ENCODE measurements at places on chromosomes 1 and 21.
A peak's percentile ranks its signal among the peaks of the same experiment; 100 is the strongest.

DNA sequence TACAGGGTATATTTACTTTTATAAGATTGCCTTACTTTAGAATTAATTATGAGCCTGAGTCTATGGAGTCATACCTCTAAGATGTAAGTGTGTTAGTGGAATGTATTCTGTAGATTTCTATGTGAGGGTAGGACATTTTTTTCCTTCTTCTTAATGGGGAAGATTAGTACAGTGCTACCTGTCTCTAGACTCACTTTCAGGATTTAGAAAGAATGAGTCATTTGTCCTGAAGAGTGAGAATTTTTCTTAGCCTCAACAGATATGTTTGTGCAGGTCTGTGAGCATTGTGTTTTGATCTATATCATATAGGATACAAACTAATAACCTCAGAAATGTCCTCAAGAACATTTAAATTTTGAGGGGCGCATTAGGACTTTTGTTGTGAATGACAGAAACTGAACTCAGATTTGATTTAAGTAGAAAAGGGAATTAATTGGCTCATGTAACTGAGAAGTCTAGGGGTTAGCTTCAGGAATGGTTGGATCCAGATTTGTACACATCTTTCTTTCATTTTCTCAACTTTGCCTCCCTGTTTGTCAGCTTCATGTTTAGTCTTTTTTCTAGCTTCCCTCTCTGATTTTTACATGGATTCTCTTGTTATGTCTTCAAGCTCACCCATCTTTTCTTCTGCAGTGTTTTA, 45.3 kb downstream of the TTC3 start:
- DNase-seq, result no peak

DNA sequence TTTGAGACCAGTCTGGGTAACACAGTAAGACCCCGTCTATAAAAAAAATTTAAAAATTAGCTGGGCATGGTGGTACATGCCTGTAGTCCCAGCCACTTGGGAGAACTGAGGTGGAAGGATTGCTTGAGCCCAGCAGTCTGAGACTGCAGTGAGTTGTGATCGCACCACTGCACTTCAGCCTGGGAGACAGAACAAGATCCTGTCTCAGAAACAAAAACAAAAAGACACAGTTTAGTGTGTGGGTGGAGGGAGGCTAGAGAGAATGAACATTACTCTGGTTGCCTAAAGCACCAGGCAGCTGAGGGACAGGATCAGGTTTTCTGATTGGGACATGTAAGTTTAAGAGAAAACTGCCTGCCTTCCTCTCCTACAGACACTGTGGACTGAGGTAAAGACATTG, 42.3 kb downstream of the VAMP4 start:
- no peak for DNase-seq

DNA sequence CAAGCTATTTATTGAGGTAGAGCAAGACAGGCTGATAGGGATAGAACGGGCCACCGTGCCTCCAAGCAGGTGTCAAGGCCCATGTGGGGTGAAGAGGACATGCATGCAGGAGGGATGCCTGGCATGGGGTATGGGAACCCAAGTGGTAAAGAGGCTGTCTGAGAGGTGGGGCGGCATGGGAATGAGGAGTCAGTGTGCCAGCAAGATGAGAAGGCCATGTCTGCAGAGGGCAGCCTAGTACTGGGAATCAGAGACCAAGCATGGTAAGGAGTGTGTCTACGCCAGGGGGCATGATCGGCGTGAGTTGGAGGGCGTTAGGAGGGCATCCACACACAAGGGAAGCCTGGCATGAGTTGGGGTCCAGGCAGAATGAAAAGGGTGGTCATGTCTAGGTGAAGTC, 303.7 kb upstream of the PLD5 start:
- no peak for DNase-seq

- no peak for DNase-seq
Observed at GRCh38 chr1:170351366-170351946, 180.5 kb upstream of the GORAB start.

DNA sequence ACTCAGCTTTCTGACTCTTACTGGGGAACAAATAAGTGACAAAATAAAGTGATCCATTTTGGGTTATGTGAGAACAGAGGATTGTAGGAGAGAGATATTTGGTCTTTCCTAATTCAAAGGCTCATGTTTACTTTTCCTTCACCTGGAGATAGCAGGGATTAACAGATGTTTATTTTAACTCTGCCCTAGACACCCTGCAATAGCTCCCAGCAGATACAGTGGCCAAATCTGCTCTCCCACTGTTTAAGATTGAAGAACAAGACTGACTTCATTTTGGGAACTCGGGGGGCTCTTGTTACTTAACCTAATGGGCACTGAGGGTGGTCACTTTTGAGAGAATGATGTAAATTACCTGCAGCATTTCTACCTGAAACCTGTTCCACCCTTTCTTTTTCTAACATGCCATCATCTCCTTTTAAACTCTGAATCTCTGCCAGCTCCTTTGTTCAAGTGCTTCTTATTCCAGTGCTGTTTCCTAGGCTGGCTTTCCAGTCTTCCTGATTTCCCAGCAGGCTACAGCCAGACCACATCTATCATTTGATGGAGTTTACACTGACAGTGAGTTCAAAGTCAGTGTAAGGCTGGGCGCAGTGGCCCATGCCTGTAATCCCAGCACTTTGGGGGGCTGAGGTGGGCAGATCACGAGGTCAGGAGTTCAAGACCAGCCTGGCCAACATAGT, 90.0 kb downstream of the SELENOF start:
- no peak for DNase-seq

- no peak for DNase-seq
Observed at GRCh38 chr1:195026792-195027191, 1581.4 kb downstream of the KCNT2 start.

GRCh38 chr1:176944606-176945005, 219.9 kb downstream of the ASTN1 start:
- DNase-seq, result no peak

GRCh38 chr1:108644984-108645383, 15.9 kb downstream of the HENMT1 start:
- no peak for DNase-seq

- no peak for DNase-seq
Observed at GRCh38 chr1:93516164-93516563, 68.2 kb downstream of the FNBP1L start.

DNA sequence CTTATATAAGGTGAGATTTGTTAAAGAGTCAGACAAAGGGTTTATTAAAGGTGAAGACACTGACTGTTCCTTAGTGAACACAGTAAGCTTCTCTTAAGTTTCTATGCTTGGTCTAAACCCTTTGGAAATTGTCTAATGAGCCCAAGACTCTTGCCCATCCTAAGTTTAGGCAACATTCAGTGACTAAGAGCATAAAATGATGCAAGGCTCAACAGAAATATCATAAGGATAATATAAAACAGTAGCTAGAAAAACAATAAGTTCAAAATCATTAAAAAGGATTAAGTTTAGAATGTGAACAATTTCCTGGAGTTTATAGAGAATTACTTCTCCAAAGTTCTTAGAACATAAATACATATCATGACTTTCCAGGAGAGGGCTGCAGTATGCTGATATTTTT, 108.9 kb upstream of the PDC start:
- no peak for DNase-seq

DNA sequence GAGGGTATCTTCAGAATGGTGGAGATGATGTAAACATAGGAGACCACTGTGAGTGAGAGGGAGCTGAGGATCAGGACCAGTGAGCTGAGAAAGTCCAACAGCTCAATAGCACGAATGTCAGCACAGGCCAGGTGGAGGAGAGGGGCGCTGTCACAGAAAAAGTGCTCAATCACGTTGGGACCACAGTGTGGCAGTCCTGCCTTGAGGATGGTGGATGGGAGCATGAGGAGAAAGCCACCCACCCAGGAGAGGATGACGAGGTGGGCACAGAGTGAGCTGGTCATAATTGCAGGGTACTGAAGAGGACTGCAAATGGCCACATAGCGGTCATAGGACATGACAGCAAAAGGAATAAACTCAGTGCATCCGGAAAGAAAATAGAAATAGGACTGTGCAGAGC, 8.1 kb downstream of the OR11L1 start:
- DNase-seq, result no peak

- DNase-seq, result no peak
Observed at GRCh38 chr1:67489643-67490042, 59.4 kb upstream of the SERBP1 start.

- DNase-seq, result no peak
Observed at GRCh38 chr1:67860776-67861175, 27.5 kb upstream of the GNG12 start.

DNA sequence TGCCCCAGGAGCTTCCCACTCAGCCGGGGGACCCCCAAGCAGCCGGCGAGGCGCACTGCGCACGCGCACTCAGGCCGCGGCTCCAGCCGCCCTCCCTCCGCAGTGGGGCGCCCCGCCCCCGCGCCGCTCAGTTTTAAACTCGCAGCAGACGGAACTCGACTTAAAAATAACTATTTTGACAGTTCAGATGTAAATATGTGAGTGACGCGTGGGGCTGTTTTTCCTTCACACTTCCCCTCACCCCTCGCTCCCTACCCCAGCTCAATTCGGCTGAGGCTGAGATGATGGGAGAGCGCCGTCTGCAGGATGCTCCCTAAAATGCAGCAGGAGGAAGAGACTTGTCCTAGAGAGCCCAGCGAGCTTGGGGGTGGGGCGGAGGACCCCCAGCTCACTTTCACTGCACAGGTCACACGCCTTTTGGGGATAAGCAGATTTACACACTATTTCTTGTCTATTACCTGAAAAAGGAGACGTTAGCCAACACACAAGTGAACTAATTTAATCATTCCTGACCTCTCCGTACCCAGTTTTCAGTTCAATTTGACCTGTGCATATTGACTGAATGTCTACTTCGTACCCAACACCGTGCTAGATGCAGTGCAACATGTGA, 8.9 kb upstream of the LEMD1 start:
- DNase-seq, result peak; percentile 76

GRCh38 chr1:205319081-205320018, 2.2 kb downstream of the NUAK2 start:
- no peak for DNase-seq

DNA sequence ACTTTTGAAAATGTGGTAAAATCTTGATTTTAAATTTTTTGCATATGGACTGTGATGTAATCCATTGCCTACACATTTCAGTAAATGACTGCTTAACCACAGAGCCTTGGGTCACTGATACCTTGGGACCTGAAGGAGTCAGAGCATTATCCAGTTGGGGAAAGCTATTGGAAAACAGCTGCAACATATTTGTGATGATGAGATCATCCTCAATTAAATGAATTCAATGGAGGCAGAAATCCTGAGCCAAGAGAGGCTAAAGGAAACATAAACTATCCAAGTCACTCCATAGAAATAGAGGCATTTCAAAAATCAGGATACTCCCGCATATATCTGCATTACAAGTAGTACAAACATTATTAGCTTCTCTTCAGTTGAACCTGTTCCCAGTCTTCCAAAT, 99.8 kb upstream of the PRMT6 start:
- DNase-seq, result no peak

DNA sequence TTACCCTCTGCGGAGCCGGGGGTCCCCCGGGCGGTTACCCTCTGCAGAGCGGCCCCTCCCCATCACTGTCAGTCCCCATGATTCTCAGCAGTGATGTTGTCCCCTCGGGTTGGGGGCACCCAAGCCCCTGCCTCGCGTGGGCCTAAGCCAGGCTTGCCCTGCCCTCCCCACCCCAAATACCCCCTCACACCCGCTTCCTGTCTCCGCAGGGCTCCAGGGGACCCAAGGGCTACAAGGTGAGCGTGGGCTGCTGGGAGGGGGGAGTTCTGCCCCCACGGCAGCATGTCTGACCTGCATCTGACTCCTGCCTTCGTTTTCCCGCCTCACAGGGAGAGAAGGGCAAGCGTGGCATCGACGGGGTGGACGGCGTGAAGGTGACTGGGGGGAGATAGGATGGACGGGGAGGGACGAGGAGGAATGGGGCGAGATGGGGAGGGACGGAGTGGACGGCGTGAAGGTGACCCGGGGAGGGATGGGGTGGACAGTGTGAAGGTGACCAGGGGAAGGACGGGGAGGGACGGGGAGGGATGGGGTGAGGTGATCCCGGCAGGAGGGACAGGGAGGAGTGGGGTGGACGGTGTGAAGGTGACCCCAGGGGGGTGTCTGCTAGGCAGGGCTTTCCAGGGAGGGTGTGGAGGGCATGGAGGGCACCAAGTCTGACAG, 8.6 kb downstream of the COL6A1 start:
- no peak for DNase-seq

GRCh38 chr21:44583800-44584147, 3.4 kb upstream of the KRTAP10-5 start:
- DNase-seq, result no peak

DNA sequence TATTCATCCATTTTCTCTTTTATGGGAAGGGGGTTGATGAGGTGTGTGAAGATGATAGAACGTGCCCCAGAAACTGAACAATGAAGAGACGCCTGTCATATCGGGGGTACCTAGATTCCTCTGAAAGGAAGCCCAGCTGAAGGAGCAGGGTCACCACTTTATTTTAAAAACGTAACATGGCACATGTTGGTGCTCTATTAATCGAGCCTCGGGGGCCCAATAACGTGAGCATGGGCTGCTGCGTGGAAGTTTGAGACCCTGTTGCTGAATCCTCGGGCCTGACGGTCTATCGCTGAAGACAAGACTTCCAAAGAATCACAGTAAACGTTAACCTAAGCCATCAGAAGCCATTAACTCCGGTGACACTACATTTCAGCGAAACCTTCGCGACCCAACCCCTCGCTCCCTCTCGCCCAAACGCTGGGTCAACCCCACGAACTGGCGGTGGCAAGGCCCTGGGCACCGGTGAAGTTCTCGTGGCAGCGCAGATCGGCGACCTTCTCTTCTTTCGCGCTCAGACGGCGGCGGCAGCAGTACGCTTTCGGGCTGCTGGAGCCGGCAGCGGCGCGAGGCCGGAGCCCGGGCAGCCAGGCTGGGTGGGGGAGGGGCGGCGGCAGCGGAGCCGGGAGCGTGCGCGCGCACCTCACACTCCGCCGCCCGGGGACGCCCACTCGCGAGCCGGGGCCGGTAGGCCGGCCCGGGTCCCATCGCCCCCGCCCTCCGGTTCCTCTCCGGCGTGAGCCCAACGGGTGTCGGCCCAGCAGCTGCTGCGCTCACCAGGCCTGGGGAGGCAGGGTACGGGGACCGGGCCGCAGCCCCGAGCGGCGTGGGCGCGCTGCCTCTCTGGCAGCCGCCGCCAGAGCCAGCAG, 838 bp upstream of the MAN1A2 start:
- DNase-seq, result peak; percentile 64

GRCh38 chr1:34746785-34747637, 7.8 kb upstream of the GJB5 start:
- DNase-seq, result no peak

GRCh38 chr1:180311011-180311730, 81.1 kb downstream of the LHX4 start:
- no peak for DNase-seq

- no peak for DNase-seq
Observed at GRCh38 chr1:119279456-119280381, 88.9 kb upstream of the HAO2 start.

DNA sequence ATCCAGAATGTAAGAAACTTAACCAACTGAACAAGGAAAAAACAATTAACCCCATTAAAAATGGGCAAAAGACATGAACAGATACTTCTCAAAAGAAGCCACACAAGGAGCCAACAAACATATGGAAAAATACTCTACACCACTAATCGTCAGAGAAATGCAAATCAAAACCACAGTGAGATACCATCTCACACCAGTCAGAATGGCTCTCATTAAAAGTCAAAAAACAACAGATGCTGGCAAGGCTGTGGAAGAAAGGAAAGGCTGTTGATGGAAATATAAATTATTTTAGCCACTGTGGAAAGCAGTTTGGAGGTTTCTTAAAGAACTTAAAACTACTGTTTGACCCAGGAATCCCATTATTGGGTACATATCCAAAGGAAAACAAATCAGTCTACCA, 51.2 kb downstream of the RGS4 start:
- DNase-seq, result no peak

GRCh38 chr1:183185941-183186490, at the start of gene LAMC2:
Gene LAMC2 (plus strand): TSS chr1:183186264. CDS start chr1:183186353, 89 bp downstream.
- DNase-seq, result peak; percentile 86

- DNase-seq, result peak; percentile 85
Observed at GRCh38 chr1:201254625-201255478, 28.5 kb upstream of the PKP1 start.
